ENCODE measurements at places on chromosomes 5 and 9.

DNA sequence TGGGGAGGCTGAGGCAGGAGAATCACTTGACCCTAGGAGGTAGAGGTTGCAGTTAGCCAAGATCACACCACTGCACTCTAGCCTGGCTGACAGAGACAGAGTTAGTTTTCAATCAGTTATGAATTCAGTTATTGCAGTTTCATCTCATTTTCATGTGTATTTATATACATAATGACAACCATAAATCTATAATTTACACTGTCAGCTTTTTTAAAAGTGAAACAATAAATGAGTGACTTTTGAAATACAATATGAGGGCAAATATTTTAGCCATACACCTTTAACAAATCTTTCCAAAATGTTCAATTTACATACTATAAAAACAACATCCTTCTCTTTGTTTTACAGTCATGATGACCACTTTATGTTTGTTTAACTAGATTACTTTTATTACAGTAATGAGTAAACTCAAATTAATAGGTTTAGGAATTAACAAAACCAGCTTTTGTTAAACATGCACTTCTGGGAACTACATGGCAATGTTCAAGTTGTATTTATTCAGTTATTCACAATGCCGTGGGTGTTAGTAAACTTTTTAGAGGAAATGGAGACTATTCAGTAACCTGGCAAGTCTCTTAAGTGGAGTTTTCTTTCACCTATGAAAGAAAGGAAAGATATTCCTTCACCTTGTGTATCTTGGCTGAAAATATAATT is 12.7 kb downstream of the TYRP1 start:
- DNase-seq, result no peak

DNA sequence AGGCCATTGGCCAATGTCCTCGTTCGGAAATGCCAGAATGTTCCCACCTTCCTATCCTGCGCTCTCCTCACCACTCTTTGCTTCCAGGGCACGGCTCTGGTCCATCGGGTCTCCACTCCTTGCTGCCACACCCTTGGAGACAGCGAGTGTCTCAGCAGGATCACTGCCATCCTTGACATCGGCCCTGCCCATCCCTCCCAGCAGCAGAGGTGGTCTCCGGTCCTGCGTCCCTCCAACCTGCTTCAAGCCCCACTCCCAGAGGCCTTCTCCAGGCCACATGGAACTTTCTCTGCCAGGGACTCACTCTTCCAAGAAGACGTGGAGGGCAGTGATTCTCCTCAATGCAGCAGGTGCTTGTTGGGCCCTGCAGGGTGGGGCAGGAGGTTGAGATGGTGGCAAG is 42.7 kb downstream of the IRX2 start:
- DNase-seq, result no peak

- no peak for DNase-seq
These were observed 81.4 kb upstream of the ZNF618 start for GRCh38 chr9:113794721-113795120.

GRCh38 chr5:123690821-123691220 is 178.8 kb downstream of the CSNK1G3 start:
- DNase-seq, result no peak

DNA sequence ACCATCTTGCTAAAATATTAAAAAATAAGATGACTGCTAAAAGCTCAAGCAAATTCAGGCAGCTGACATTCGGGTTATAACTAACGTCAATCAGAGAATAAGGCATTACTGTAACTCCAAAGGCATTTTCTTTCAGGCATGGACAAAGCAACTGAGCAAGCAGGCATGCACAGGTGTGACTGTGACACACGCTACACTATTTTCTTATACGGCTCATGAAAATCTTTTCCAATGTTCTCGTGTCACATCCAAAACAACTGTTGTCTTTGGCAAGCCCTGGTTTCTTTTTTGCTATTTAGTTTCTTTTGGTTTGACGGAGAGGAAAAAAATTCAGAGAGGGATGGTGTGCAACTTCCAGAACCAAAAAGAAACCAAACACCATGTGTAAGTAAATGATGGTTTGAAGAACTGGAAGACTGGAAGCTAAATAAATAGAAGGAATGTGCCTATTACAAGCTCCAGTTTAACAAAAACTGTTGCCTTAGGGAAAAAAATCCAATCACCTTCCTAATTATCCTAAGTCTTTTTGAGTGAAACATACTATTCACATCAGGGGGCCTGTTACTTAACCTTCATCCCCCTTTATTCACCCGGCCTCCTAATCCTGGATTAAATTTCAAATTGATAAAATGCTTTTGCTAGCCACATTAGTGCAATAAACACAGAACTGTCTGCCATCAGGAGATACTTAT is 277.6 kb downstream of the PSAT1 start:
- DNase-seq, result no peak

DNA sequence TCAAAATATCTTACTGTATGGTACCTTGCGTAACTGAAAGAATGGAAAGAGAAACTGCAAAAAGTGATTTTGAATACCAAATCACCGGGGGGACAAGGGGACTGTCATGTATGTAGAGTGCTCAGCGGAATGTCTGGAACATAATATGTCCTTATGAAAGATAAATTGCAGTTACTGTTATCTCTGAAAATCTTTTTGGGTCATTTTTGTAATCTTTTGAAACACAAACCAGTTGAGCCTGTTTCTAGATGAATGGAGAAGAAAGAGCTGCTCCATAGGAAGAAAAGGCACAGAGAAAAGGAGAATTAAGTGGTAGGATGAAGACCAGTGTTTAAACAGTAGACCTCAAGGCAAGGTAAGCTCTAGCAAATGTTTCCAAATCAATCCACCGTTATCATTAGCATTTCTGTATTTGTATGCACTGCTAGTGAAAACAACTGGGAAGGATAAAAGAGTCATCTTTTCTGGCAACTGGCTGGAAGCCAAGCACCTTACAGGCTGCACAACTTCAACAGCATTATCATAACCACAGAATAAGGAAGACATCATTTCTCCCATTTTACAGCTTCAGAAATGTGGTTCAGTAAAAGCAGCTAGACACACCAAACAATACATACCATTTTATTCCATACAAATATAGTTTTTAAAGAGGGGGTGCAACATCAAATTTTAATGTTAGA is 158.5 kb downstream of the TRPM3 start:
- no peak for DNase-seq

- DNase-seq, result no peak
These were observed 298.4 kb downstream of the PSAT1 start for GRCh38 chr9:78595200-78595945.

GRCh38 chr9:78167356-78167755 is 68.5 kb upstream of the CEP78 start:
- DNase-seq, result no peak

DNA sequence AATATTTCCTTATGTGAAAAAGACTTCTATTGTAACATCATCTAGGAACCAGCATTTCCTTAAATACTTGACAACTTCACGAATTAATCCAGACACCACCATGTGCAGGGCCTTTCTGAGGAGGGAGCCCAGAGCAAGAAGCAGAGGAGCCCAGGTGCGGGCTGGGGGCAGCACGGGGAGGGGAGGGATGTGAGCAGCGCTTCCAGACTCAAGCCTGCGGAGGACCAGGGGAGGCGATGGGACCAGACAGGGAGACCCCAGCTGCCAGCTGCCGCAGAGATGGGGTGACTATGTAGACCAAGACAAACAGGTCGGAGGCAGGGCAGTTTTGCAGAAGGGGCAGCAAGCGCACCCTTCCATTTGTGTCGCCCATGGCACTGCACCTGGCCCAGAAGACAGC is 596.1 kb downstream of the IRX1 start:
- no peak for DNase-seq

DNA sequence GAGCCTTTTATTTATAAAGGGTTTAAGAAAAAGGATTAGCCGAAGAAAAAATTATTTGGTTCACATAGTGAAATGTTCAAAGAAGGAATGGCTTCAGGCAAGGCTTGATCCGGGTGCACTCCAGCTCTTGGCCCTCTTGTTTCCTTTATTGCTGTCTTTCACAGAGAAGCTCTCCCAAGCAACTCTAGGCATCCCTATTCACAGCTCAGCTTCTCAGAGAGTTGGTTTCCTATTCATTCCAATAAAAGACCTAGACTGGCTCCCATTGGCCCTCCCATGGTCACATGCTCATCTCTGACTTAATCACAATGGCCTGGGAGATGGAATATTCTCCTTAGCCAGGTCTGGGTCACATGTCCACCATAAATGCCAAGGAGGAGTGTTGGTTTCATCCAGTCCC is 9.4 kb upstream of the FGFR4 start:
- DNase-seq, result no peak

DNA sequence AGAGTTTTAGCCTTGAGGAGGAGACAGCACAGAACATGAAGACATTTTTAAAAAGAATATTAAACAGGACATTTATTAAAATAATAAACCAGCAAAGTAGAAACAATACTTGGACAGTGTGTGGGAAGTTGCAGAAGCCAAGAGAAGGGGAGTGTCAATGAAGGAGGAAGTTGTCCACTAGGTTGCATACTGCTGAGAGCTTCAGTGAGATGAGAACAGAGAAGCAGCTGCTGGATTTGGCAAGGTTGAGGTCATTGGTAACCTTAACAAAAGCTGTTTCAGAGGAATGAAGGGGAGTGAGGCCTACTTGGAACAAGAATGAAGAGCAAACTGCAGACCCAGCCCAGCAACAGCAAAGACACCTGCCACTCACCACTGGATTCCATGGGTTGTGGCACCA is 11.4 kb downstream of the BHMT start:
- no peak for DNase-seq

- DNase-seq, result no peak
These were observed 11.1 kb upstream of the TCF7 start for GRCh38 chr5:134103397-134103796.

GRCh38 chr5:114859438-114859735 is 310.3 kb downstream of the TRIM36 start:
- no peak for DNase-seq

DNA sequence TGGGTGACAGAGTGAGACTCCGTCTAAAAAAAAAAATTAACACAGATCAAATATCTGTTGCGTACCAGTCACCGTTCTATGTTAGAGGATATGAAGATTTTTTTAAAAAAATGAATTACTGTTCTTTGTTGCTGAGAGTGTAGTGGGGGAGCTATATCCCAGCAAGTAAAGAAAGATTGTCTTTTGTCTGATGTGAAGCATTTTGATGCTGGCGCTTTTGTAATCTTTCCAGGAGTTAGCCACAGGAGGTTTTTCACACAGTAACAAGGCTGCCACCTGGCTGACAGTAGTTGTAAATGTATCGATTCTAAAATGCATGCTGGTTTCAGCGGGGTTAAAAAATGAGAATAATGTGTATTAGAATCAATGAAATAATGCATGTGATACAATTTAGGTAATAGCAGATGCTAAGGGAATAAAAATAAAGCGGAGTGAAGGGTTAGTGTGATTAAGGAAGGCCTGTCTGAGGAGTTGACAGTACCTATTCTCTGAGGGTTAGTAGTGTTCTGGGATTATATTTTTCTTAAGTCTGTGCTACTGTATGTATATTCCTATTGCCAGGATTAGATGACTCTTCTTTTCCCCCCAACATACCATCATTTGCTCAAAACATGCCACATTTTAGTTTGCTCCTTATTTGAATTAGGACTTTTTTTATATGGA is 3.4 kb downstream of the LMNB1 start:
- peak; percentile 43 for DNase-seq

DNA sequence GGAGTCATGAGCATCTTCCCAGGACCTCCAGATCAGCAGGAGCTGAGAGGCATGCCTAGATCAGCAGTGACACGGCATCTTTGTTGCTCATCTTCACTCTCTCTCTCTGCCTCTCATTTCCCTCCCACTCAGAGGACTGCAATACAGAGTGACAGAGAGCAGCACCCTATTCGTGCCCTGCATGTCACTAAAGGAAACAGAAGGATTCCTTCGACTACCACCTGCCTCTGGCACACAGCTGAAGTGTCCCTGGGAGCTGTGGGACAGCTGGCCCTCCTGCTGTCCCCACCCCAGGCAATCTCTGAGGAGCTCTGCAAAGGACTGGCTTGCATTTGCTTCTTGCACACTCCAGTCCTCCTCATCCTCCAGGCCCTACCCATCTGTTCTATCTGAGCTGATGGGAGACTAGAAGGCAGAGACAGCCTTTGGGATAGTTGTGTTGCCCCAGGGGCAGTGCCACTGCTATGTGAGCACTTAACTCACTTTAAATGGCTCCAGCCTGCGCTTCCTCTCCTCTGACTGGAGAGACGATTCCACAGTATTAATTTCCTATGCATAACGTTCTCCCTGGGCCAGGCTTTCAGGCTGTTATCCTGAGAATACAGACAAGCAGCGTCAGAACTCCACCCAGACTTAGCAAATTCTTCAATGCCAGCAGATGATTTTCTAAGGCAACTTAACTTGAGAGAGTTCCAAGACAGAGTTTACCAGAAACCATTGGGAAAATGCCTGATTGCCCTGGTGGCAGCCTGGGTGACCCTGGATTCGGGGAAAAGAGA is 167.6 kb upstream of the MAP1B start:
- no peak for DNase-seq
